ENCODE measurements at places on chromosomes 7 and 10. TPM values are rescaled to one million over a fixed set of nuclear protein-coding genes. Genes with fewer than 3 reads are reported as not detected.
A peak's percentile ranks its signal among the peaks of the same experiment; 100 is the strongest.

Gene ZNF800
- 22.1 TPM for total RNA-seq

GRCh38 chr7:39509912-39510311, 56.3 kb upstream of the YAE1 start:
- DNase-seq: no peak

GRCh38 chr7:109996927-109997326, 1094.0 kb upstream of the LRRN3 start:
- DNase-seq: no peak

- no peak for DNase-seq
Observed at GRCh38 chr10:114518401-114519305, 114.4 kb upstream of the AFAP1L2 start.

- no peak for DNase-seq
Observed at GRCh38 chr10:35306852-35307251, 29.5 kb upstream of the CCNY start.

- DNase-seq: peak; percentile 69
Observed at GRCh38 chr10:129888784-129889616, 75.1 kb downstream of the EBF3 start.

DNA sequence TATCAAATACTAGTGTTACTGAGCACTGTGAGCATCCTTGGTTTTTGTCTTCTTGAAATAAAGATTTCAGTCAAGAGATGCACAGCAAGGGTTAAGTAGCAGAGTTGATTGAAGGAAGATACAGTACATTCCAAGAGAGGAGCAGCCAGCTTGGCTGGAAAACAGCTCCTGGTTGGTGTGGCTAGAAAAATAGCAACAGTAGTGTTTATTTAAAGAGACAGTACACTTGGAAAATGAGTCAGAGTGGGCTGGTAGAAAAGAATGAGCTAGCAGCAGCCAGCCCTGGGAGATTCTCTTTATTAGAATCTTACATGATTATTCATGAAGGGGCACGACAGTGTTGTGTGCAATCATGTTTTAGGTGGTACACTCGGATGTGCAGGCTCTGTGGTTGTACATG, 1016.4 kb upstream of the SORCS1 start:
- DNase-seq: no peak
